Stimulated activated CD8-positive, alpha-beta memory T cell treated with anti-CD3 and anti-CD28 coated beads, Interleukin-7, amount 100 ng/mL, for 1 hour (primary cell): ENCODE measurements at places on chromosomes 6 and 20.

DNA sequence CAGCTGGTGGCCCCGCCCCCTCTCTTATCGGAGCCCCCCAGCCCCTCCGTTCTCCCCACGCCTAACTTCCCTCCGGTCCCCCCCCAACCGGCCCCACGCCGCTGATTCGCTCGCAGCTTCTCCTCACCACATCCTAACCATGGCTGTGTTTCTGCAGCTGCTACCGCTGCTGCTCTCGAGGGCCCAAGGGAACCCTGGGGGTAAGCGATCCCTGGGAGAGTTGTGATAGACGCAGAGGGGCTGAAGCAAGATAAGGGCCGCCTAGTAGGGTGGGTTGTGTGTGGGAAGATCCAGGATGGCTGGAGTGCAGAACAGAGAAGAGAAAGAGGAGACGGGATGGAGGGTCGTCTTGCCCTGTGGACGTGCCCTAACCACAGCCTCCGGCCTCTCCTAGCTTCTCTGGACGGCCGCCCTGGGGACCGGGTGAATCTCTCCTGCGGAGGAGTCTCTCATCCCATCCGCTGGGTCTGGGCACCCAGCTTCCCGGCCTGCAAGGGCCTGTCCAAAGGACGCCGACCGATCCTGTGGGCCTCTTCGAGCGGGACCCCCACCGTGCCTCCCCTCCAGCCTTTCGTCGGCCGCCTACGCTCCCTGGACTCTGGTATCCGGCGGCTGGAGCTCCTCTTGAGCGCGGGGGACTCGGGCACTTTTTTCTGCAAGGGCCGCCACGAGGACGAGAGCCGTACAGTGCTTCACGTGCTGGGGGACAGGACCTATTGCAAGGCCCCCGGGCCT is at the start of gene MPIG6B:
TSS of gene MPIG6B (plus strand) at position 129 of the 735 bp plus-strand sequence. CDS start at position 140, 11 bp downstream.
- DNase-seq: no peak

DNA sequence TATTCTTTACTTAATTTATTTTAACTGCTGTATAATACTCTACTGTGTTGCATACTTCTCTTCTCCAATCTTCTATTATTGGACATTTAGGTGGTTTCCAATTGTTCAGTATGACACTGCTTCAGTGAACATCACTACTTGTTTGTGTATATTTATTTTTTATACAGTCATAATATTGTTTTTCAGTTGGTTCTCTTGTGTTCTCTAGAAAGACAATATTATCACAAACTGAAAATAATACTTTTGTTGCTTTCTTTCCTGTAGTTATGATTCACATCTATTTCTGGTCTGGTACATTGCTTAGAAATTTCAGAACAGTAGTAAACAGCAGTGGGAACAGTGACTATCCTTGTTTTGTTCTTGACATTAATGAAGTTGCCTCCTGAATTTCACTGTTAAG is 62.8 kb upstream of the GTSF1L start:
- no peak for DNase-seq

DNA sequence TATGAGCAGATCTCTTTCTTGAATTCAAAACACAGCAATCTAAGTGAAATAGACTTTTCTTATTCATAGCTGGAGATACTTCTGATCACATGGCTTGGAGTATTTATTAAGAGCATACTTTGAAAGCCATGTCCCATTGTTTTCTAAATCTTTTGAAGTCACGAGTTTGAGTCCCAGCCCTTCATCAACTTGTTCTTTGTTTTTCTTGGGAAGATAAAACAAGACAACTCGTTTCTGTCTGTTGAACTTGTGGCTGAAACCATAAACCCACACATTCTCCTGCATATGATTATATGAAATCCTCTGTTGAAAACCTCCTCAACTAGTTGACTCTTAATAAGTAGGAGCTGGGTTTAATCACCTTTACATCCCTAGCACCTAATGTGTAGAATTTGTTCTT is 3.3 kb downstream of the RNF144B start:
- no peak for DNase-seq

DNA sequence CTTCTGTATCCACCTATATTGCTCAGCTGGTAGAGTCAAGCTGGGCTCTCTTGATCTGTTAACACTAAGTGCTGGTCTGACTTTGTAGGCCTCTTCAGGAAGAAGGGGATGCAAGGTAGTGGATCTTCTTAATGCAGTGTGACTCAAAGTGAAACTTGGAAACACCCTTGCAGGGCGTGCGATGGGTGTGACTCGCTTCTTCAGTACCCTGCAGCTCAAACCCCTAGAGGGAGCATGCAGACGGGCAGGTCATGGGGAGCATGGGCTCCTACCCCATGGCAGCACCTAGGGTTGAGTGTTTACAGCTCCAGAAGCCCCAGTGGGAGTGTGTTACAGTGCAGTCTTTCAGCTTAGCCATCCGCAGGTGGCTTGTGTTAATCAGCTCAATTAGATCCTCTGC is 757 bp upstream of the SAMD3 start:
- peak; percentile 16 for DNase-seq

DNA sequence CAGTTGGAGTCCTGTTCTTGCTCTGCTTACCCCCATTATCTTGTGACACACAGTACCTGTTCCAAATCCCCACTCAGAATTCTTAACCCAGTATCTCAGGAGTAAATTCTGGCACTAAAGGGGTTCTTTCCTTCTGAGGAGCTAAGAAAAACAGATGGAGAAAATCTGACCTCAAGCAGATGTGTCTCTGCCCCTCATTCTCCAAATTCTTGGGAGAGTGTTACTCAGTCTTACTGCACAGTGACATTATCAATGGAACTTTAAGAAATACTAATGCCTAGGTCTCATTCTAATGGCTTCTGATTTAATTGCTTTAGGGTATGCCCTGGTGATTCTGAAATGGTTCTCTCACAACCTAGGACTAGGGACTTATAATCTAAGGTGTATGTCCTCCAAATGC is 40.6 kb upstream of the PTPRK start:
- no peak for DNase-seq

DNA sequence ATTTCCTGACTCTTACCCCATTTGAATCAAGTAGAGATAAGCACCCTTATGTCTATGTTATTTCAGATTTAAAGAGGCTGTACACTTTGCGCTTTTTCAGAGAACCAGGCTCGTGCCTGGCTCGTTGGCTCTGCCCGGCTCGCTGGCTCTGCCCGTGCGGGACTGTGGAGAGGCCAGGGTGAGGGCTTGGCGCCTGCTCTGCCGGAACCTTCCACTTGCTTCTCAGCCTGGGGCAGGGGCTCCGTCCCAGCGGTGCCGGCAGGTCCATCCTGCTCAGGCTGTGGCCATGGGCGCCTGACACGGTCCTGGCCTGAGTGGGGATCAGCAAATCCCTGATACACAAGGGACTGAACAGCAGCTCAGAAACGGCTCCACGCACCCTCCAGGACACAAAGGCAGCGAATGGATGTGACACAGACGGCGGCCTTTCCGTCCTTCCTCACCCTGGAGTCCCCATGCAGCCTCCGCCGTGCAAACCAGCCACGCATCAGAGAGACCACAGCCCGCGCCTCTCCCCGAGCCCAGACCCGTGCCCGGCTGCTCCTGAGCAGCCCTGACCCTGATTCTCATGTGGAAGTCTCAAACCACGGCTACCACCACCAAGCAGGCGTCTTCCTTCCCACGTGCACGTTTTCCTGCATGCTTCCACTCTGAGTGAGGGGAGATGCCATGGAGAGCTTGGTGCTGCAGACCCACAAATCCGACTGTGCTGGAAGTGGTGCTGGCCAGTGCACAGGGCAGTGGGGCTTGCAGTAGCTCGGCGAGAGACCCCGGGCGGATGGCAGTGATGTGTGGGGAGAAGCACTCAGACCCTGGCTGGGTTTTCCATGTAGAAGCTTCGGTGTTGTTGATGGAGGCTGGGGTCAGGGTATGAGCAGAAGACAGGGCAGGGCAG is 233.9 kb downstream of the ERMARD start:
- DNase-seq: no peak

- no peak for DNase-seq
Measured at GRCh38 chr6:11729076-11729475, 49.5 kb downstream of the ADTRP start.

- no peak for DNase-seq
Measured at GRCh38 chr6:28719275-28719940, 193.7 kb downstream of the GPX5 start.

DNA sequence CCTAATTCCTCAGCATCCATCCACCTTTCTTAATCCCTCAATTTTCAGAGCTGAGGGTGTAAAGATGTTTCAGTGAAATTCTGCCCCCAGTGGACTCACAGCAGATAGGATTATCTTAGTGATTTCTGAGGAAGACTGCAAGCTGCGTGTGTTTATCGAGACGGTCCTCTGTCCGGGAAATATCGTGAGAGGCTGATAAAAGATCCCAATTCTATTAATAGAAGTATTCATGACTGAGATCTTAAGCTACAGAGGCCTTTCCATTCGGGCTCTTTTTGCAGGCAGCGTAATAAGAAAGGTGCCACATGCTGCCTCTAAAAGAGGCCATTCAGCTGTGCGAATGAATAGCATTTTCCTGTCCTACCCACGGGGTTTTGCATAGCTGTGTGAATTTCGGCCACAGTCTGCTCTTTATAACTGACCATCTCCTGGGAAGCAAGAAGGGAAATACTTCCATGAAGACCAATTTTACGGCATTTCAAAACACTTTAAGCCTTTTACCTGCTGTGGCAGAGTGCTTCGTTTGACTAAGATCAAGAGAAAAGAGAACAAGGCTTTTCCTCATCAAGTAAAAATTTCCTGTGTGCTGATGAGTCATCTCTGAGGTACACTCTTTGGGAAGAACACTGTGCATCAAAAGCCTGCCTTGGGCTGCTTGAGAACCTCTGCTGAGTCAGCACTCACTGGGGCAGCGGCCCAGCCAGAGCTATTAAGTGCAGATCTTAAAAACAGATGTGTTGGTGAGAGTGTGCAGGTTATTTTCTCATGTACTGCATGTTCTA is 208.8 kb downstream of the ARHGAP18 start:
- DNase-seq: no peak

DNA sequence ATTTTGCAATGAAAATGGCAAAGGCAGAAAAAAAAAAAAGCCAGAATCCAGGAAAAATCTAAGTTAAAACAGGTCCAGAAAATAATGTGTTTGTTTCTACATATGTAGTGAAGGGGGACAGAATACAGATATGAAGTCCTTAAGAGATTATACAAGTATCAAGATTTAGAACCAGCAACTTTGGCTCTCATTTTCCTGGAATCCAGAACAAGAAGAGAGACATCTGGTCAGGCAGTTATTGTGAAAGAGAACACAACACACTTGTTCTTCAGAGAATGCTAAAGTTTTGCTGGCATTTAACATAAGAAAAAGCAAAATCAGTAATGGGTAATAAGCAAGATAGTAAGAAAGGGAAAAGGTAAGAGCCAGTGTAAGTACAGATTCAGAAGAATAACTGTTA is 21.1 kb downstream of the BAG2 start:
- no peak for DNase-seq
